ENCODE measurements at places on chromosomes 12 and 14. TPM values are rescaled to one million over a fixed set of nuclear protein-coding genes. Genes with fewer than 3 reads are reported as not detected.

Gene MIP
- total RNA-seq = not detected

Gene CCDC197
- total RNA-seq = not detected

Gene RAB15
- total RNA-seq = 4.1 TPM

Gene PTGR2
- 9.6 TPM for total RNA-seq

Gene FAM186B
- total RNA-seq = 0.99 TPM

Gene CACNA2D4
- total RNA-seq = 1.5 TPM

Gene CLEC1B
- total RNA-seq = not detected

Gene SIX4
- total RNA-seq = 24.8 TPM

Gene P2RX2
- total RNA-seq = not detected

Gene SLC25A21
- 0.73 TPM for total RNA-seq

Gene DCN
- 1,986 TPM for total RNA-seq

Gene PIANP
- 0.33 TPM for total RNA-seq

Gene SPRYD4
- total RNA-seq = 1.7 TPM

Gene PPFIA2
- total RNA-seq = 2.0 TPM

Gene DYNLL1
- total RNA-seq = 248 TPM

Gene NTN4
- 11.1 TPM for total RNA-seq

Gene OR6C3
- total RNA-seq = not detected

Gene ESRRB
- under 0.01 TPM for total RNA-seq

Gene TSHR
- total RNA-seq = 0.33 TPM

Gene RFX4
- not detected for total RNA-seq

Gene ATP23
- total RNA-seq = 6.9 TPM

Gene LIN7A
- total RNA-seq = 19.7 TPM

Gene BRF1
- total RNA-seq = 53.8 TPM

Gene MBIP
- total RNA-seq = 17.2 TPM

Gene KRT82
- not detected for total RNA-seq

Gene RDH12
- total RNA-seq = 0.15 TPM

Gene PPM1A
- 18.9 TPM for total RNA-seq

Gene TMEM116
- 10.9 TPM for total RNA-seq

Gene MTRFR
- total RNA-seq = 7.8 TPM

Data from smooth muscle cell of trachea (primary cell).